ENCODE measurements at places on chromosomes 16 and 17.

DNA sequence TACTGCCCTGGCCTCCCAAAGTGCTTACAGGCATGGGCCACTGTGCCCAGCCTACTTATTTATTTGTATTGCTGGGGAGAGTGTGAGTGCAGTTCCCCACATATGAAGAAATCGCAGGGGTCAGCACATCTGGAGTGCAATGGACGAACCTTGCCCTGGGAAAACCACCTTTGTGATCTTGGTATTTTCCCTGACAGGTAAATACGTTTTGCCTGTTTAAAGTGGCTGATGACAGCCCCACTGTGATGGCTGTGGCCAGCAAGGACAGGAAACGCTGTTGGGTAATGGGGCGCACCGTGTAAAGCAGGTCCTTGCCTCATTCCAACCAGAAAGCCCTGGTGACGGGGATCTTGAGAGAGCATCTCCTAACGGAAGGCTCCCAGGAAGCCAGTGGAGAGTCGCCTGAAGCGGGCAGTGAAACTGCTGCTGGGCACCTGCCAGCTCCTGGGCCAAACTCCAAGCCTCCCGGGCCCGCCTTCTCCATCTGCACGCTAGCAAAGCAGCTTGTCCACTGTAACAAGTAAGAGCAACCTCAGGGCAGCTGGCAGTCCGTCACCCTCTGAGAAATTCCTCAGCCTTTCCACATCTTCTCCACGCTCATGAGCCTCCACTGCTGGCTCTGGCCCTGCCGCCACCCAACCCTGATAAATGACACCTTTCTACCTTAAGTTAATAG, 17.5 kb downstream of the EMC8 start:
- DNase-seq, result no peak

DNA sequence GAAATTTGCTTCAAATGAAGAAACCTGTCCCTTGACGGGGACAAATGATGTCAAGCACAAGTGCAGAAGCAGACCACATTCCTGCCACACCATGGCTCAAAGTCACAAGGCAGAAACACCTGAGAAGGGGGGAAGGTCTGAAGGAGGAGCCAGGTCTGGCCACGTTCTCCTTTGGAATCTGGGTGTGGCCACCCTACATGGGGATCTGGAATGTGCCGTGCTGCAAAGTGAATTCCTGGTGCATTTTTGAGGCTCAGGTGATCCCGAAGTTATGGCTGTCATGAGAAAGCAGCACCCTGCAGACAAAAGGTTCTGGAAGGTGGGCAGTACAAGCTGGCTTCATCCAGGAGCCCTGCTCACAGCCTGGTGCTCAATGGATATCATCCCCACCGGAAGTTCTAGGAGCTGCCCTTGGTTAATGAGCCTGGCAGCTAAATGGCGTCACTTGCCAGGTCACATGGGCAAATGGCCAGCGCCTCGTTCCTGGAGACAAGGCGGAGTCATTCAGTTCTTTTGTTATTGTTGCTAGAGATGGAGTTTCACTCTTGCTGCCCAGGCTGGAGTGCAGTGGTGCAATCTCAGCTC, 20.1 kb upstream of the ADCY9 start:
- DNase-seq, result no peak

GRCh38 chr17:82974136-82974952, 105.1 kb upstream of the METRNL start:
- DNase-seq, result no peak

DNA sequence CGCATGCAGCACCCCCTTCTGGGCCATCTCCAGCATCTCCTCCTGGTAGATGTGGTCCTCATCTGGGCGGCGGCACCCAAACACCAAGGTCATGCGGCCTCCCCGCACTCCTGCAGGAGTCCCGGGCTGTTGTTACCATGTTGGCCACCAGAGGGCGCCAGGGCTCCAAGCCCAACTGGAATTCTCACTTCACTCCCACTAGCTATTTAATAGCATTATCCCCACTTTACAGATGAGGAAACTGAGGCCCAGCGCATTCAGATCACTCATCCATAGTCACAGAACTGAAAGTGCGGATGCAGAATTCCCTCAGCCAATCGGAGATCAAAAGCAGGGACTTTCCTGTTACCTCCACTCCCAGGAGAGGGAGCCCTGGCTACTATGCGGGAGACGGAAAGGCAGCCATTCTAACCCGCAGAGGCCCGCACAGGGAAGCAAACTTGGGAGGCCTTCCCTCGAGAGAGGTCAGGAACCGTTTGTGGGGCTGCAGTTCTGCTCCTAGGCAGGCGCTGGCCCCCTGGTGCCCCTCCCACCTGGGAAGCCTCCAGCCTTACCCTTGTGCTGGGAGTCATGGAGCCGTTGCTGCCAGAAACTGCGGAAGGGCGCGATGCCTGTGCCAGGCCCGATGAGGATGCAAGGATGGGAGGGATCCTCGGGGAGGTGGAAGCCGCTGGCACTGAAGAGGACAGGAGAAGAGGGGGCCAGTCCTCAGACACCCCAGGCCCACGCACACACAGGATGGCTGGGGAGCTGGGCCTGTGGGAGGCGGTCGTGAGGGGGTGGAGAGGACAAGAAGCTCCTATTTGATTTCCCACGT, 40.1 kb downstream of the NOS2 start:
- no peak for DNase-seq

DNA sequence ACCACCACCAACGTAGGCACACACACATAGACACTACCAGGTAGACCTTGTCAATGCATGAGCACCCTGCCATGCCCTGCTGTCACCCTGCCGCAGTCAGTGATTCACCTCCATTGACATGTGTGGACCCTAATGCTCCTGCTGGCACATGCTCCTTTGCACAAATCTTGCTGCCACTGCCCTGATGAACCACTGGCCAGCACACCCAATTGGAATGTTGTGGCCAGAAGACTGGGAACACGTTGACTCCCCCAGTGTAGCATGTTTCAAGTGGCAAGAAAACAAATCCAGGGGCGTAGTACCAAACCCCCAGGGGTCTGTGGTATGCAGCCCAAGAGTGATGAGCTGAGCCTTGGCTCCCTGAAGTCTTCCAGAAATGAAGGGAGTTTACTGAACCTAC, 486.4 kb upstream of the KIF2B start:
- no peak for DNase-seq
